ENCODE measurements at places on chromosomes 7 and 10.

DNA sequence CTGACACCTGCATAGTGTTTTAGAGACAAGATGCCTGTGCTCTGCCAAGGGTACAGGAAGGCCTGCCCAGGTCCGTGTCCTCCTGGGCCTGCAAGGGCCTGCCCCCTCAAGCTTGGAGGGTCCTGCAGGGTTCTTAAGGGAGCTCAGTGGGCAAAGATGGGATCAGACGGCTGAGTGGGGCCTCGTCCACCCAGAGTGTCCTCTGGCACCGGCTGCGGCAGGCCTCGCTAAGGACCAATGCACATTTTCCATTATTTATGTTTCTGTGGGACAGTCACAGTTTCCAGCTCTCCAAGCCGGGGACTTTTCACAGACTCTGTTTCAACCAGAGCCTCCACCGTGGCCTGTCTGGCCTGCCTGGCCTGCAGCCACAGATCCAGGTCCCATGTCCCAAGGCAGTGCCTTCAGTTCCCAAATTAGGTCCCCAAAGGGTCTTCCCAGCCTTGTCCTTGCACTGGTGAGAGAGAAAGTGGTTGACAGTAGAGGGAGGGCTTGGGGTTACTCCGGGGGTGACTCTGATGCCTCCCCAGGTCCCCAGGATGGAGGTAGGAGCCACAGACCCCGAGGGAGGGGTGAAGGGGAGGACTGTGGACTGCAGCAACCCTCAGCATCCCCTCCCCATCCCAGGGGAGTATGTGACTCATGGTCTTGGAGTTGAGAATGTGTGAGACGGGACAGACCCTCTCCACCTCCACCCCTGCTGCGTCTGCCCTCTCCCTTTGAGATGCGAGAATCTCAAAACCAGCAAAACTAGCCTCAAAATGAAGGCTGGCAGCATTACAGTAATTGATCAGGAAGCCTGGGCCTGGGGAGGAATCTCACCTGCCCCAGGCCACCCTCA lies 14.8 kb downstream of the MYL10 start:
- no peak for DNase-seq

DNA sequence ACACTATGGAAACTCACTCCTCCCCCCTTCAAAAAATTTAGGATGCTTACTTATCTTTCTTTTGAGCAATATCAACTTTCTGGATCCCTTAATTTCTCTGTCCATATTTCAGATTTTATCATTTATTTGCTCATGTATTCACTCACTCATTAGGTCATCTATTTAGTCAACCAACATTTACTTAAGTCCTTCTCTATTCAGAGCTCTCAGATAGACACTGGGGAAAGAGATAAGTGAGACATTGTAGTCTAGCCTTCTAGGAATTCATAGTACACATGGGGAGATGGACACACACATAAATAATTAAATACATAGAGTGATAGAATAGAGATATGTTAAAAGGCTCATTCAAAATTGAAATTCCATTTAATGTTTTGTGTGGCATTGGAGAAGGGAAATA lies 9.2 kb downstream of the CPN1 start:
- DNase-seq, result no peak

DNA sequence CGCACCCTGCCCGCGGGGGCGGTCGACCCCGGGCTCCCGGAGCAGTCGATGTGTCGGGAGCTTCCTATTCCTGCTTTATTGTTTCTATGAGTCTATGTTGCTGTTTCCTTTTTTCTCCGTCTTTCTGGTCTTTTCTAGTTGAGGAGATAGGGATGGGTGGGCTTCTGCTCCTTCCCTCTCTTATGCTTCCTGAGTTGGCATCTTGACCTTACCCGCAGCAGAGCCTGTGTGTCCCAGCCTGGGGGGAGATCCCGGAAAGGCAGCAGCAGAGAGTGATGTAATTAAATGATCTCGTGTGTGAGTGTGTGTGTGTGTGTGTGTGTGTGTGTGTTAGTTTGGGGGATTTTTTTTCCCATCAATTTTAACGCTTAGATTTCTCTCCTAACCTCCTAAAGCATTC lies 486 bp upstream of the SORCS1 start:
- DNase-seq, result no peak

- no peak for DNase-seq
Measured at GRCh38 chr10:69333205-69333604, 54.9 kb downstream of the HK1 start.

- no peak for DNase-seq
Measured at GRCh38 chr10:132149271-132149670, 37.5 kb upstream of the DPYSL4 start.

DNA sequence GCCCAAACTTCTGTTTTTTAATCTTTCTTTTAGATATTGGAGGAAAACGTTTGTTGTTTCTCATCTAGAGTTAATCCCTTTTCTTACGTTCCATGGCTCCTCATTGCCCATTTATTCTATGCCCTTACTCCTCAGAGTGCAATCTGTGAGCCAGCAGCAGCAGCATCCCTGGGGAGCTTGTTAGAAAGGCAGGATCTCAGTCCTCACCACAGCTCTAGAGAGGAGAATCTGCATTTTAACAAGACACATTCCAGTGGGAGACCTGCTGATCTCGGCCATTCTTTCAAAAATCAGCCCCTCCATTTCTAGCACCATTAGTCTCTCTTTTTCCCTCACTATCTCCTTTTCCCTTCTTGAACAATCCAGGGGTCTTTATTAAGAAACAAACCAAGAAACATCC lies 84.4 kb upstream of the NOBOX start:
- no peak for DNase-seq
